ENCODE measurements at places on chromosomes 12 and 14.
A peak's percentile ranks its signal among the peaks of the same experiment; 100 is the strongest.

DNA sequence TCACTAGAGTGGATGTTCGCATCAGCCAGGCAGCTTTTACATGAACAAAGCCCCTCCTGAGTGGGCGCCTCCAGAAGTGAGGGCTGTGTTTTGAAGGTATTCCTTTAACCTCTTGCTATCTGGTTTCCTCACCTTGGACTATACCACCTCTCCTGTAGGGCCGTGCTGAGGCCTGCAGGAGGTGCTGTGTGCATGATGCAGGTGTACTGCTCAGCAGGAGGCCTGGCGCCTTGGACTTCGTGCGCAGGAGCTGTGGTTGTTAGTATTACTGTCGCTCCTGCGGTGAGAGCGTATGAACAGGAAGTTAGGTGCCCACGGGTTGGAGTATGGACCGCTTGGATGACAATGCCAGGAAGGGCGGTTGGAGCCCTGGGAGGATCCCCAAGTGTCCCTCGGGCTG, 130.7 kb downstream of the TSPAN9 start:
- DNase-seq = no peak

- DNase-seq = peak; percentile 57
These were observed 40.3 kb downstream of the MAP1LC3B2 start for GRCh38 chr12:116599285-116600136.

DNA sequence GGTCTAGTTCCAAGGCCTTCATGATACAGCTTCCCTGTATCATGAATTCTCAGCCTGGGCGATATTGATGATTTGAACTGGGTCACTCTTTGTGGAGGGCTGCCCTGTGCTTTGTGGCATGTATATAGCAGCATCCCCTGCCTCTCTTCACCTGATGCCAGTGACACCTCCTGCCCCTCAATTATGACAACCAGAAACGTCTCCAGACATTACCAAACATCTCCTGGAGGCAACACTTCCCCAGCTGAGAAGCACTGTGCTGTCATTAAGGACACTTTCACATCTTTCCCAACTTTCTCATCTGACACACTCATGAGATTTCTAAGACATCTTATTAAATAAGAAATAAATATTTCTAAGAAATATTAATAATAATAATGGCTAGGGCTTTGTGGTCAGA, 315.3 kb downstream of the BCL11B start:
- DNase-seq = no peak

DNA sequence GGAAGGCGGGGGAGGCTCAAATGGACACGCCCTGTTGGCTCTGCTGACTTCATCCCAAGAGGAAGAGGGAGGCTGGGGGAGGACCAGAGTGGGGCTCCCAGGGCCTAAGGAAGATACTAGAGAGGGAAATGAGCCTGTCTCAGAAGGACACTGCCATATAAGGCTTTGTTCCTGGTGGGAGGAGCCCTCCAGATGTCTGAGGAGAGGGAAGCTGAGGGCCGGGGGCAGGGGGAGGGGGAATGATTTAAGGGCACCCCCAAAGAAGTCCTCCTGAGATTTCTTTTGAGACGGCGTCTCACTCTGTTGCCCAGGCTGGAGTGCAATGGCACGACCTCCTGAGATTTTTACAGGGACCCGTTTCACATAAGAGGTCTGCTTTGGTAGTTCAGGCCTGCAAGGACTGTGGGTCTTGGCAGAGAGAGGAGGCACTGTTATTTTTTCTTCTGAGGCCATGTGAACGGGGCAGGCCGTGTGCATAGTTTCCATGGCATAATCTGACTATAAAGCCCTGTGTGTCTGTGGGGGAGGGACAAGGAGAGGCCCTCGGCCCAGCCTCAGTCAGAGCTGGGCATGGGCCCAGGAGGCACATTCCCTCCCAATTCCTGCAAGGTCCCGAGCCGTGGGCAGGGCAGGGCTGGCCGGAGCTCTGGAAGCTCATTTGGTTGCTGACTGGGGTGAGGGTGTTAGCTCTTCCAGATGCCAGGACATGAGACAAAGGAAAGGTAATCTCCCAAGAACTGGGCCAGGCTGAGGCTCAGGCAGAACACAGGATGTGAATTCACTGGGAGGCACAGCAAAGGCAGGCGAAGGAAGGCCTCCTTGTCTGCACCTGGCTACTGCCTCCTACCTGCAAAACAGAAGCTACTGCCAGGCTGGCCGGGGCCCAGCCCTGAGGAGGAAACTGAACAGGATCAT, 22.2 kb upstream of the PLEKHG3 start:
- no peak for DNase-seq

DNA sequence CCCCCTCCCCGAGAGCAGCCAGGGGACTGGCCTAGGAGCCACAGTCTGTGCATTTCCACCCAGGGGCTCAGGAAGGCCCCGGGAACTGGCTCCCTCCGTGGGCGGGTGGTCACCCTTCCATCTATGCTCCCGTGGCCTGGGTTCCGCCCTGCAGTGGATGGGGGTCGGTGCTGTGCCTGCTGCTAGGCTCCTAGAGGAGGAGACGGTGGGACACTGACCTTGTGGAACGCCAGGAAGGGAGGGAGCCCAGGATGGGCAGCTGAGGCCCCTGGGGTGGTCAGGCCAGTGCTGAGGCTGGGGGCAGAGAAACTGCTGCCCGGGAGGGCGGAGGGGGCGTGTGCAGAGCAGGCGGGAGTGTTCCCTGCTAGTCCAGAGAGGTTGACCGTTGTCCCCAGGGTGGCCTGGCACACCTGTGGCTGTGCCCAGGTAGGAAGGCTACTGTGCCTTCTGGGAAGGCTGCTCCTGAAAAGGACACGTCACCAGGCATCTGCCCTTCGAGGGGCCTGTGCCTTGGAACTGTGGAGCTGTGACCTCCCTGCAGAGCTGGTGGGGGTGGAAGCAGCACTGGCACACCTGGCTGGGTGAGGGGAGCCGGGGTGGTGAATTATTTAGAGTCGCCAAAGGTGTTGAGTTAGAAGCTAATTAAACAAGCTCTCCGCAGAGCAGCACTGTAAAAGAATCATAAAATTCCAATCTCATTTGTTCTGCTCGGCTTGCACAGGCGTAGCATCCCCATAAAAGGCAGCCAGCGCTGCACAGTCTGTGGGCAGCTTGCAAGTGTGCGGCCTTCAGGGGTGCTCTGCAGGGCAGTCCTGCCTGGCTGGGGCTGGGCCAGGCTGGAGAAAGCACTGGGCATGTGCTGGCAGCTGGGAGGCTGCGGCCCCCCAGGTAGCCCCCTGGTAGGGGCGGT, 145.1 kb downstream of the KIF26A start:
- DNase-seq = no peak

- DNase-seq = no peak
These were observed 124.6 kb upstream of the FRMD6 start for GRCh38 chr14:51527073-51527472.

DNA sequence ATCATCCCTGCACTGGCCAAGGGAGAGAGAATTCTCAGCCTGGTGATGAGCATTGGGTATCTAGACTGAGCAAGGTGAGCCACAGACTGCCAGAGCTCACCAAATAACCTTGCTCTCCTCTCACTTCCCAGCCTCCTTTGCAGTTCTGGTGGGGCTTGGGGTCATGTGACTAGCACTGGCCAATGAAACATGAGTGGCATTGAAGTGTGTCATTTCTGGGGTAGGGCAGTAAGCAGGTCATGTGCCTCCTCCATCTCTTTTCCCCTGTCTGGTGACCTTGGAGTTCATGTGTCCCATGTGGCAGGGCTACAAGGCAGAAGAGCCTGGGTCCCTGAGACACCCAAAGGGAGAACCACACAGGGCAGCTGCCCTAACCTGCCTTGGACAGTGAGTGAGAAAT, 3.6 kb upstream of the KRT72 start:
- DNase-seq = no peak
